ENCODE measurements at places on chromosomes 4 and X.

- DNase-seq: no peak
Observed at GRCh38 chrX:124272370-124272982, 60.0 kb upstream of the TEX13D start.

GRCh38 chrX:144681501-144681900 lies 565.8 kb upstream of the SPANXN1 start:
- DNase-seq: peak; percentile 10

- DNase-seq: no peak
Observed at GRCh38 chrX:101550751-101551379, 518 bp downstream of the ARMCX1 start.

DNA sequence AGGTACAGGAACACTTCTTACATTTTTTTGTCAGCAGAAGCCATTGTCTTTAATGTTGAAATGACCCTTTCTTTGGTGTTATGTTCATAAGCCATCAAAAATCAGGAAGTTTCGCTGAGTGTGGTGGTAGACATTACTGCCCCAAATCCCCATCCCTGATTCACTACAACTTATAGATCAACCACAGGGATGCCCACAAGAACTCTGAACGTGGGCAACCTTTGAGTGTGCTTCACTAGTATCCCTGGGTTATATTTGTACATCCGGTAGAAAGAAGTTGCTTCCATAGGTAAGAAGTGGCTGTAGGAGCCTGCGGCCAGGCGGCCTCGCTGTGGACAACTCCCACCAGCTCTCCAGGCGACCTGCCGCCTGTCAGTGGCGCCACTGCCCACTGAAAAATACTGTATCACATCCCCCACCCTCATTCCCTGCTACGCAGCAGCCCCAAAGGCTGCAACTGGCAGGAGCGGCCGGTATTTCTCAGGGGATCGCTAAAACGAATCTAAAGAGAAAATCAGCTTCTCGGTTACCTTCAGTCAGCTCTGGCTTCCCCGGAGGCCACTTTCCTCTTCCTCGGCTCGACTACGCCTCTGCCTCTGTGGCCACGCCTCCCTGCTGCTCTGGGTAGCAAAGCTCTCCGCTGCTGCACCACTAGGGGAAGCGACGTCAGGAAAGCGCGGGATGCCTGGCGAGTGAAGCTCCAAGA lies 13.9 kb upstream of the ETDC start:
- no peak for DNase-seq

DNA sequence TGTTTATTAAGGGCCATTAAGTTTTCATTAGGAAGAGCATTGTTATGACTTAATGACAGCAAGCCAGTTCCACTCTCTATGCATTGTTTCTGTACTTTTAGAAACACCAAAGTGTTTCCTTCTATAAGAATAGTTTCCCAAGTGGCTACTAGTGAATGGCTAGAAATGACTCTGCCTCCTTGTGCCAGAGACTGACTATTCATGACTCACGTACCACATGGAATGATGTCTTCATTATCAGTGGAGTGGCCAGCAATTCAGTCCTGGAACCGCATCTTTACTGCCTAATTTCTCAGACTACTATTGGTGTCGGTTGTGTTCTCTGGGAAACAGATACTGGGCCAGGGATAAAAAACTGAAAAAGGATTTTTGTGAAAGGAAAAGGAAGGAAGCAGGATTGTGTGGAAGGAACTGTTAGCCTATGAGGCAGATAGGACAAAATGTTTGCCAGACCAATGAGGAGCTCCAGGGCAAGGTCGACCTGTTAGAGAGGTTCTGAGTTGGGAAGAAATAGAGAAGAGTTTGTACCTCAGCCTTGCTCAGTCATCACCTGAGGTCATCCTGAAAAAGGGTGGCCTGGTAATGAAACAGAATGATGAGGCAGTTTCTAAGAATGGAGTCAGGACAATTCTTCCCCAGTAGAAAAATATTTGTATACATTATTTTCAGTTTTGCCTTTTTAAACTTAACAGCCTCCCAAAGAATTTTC lies 218.6 kb downstream of the SPCS3 start:
- peak; percentile 84 for DNase-seq

GRCh38 chr4:130336585-130337217 lies 1240.7 kb downstream of the C4orf33 start:
- DNase-seq: no peak

DNA sequence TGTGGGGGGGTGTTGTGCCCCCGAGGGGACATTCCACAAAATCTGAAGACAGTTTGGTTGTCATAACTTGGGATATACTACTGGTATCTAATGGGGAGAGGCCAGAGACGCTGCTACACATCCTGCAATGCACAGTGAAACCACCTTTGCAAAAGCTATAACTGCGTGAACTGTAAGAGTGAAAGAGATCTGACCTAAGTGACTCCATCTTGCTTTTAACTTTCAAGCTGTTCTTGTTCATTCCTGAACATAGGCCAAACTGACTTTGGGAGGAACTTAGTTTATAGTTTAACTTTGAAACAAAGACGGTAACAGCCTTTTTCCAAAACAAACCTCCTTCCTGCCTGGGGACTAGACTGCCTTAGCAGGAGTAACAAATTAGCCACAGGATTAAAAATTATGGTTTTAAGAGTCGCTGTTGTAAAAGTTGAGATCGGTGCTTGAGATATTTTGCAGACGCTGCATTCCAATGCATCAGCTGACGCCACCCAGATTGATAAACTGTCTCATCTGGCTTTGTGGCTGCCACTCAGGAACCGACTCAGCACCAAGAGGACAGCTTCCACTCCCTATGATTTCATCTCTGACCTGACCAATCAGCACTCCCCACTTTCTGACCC lies 70.9 kb downstream of the ATXN3L start:
- no peak for DNase-seq

- DNase-seq: no peak
Observed at GRCh38 chr4:181476508-181476890, 766.7 kb upstream of the TENM3 start.

- no peak for DNase-seq
Observed at GRCh38 chrX:150648296-150648940, 44.8 kb upstream of the MTMR1 start.

- no peak for DNase-seq
Observed at GRCh38 chr4:79603681-79604080, 195.7 kb upstream of the GK2 start.

- peak; percentile 11 for DNase-seq
Observed at GRCh38 chr4:160848901-160849760, 1314.7 kb downstream of the FSTL5 start.

DNA sequence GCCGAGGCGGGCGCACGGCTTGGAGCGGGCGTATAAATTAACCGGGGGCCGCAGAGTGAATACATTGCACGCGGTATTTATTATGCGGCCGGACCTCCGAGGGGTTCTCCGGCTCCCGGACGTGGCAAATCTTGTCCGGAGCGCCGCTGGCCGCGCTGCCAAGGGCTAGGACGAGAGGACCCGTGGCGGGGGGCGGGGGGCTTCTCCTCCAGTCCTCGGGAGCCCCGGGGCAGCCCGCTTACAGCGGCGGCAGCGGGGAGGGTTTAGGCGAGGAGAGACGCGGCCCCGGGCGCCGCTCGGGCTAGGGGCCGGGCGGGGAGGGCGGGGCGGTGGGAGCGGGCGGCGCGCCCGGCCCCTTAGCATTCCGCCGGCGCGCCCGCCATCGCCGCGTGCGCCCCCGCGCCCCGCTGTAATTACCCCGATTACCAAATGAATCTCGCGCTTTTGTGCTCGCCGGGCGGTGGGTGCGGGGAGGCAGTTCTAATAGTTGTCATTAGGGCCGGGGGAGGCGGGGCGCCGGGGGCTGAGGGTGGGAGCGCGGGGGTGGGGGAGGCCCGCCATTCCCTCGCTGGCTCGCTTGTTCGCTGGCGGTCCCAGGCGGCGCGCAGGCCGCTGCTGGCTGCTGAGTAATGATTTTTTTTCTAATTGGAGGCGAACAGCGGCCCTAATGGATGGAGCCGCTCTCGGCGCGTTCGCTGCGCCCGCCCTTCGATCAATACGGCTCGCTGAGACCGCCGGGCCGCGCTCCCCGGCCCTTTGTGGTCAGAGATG lies 276.6 kb downstream of the BCOR start:
- no peak for DNase-seq

DNA sequence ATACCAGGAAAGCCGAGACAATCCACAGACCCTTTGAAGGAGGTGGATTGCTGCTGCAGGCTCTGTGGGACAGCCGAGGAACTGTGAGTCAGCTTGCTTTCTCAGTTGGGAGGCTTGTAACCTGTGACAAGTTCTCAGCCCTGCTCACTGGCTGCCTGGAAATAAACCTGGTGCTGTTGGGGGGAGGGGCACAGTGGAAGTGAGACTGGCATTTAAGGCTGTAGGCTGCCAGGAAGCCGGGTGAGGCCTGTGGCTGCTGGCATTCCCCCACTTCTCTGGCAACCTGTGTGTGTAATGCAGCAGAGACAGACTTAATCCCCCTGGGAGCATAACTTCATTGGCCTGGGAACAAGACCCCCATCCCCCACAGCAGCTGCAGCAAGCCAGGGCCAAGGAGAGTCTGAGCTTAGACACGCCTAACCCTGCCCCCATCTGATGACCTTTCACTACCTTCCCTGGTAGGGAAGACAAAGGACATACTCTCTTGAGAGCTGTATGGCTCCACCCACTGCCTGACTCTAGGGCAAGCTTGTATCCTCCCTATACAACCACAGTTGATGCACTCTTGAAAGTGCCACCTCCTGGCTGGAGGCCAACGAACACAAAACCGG lies 64.1 kb downstream of the ALPK1 start:
- peak; percentile 77 for DNase-seq

GRCh38 chrX:130144509-130144908 lies 21.1 kb downstream of the AIFM1 start:
- no peak for DNase-seq

GRCh38 chrX:120271218-120271617 lies 20.6 kb downstream of the ZBTB33 start:
- DNase-seq: no peak

DNA sequence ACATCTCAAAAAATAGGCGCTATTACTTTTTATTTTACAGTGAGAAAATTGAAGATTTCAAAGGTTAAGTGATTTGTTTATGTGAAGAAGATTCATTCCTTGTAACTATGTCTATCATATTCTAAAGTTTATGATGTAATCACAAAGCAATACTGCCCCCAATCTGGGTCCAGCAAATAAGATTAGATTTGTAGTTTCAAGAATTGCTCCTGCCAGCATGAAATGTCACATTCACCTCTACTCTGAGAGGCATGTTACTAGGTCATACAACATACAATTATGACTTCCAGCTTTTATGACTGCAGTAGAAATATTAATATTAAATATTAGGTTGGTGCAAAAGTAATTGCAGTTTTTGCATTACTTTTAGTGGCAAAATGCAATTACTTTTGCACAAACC lies 976.2 kb downstream of the FSTL5 start:
- DNase-seq: no peak

- DNase-seq: peak; percentile 13
Observed at GRCh38 chr4:176492646-176493302, 173.0 kb downstream of the SPCS3 start.

DNA sequence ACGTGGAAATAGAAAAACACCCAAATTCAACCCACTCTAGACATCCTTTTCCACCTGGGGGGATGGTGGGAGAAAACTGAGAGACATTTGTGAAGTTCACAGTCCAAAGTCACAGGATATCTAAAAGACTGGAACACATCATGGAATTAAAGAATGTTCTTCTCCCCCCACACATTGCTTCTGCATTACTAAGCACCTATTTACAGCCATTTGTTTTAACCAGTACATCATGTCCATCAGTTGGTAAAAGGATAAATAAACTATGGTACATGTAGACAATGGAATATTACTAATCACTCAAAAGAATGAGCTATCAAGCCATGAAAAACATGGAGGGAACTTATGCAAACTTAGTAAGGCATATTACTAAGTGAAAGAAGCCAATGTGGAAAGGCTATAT lies 185.5 kb upstream of the ANXA10 start:
- DNase-seq: no peak

- no peak for DNase-seq
Observed at GRCh38 chr4:146132445-146132844, 43.1 kb upstream of the LSM6 start.

GRCh38 chrX:153372949-153373348 lies 28.2 kb downstream of the PNMA6E start:
- no peak for DNase-seq

- DNase-seq: no peak
Observed at GRCh38 chr4:139553751-139554641, 2.0 kb downstream of the SETD7 start.

DNA sequence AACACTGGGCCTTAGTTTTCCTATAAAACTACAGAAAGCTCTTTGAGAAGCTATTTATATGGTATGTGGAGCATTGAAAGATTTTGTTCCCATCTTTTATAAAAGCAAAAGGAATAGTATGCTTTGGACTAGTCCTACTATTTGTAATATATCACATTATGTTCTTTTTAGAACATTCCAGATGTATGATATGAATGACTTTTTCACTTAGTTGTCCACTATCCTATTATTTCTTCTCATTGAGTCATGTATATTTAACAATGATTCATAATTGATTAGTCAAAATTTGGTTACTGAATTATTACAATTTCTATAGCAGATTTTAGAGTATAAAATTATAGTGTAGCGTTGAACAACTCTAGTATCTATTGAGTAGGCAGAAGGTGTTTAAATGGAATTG lies 34.2 kb downstream of the RASSF6 start:
- no peak for DNase-seq

DNA sequence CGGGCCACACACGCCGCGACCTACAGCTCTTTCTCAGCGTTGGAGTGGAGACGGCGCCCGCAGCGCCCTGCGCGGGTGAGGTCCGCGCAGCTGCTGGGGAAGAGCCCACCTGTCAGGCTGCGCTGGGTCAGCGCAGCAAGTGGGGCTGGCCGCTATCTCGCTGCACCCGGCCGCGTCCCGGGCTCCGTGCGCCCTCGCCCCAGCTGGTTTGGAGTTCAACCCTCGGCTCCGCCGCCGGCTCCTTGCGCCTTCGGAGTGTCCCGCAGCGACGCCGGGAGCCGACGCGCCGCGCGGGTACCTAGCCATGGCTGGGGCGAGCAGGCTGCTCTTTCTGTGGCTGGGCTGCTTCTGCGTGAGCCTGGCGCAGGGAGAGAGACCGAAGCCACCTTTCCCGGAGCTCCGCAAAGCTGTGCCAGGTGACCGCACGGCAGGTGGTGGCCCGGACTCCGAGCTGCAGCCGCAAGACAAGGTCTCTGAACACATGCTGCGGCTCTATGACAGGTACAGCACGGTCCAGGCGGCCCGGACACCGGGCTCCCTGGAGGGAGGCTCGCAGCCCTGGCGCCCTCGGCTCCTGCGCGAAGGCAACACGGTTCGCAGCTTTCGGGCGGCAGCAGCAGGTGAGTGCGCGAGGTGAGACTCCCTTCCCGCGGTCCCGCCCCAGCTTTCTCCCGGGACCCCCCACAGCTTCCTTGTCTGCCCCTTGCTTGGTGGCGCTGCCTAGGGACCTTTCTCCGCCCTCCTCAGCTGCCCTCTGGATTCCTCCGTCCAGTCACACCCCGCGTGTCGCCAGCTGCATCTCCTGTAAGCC lies 678 bp downstream of the BMP3 start:
- DNase-seq: no peak

DNA sequence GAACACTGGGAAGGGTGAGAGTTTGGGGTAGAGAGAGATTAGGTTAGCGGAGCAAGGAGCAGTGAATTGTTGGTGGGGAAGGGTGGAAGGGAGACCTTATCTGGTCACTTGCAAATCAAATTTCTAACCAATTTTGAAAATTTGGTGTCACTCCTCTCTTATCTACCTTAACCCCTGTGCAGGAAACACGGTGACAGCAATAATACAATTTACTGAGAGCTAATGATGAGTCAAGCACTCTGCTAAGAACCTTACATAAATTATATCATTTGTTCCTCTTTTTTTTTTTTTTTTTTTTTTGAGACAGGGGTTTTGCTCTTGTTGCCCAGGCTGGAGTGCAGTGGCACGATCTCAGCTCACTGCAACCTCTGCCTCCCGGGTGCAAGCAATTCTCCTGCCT lies 116.4 kb downstream of the C4orf51 start:
- DNase-seq: no peak

- peak; percentile 12 for DNase-seq
Observed at GRCh38 chrX:131649741-131650140, 105.9 kb downstream of the OR13H1 start.
